ENCODE measurements at places on chromosomes 1 and 21.

GRCh38 chr1:27872802-27873551, 633 bp downstream of the THEMIS2 start:
- no peak for DNase-seq

DNA sequence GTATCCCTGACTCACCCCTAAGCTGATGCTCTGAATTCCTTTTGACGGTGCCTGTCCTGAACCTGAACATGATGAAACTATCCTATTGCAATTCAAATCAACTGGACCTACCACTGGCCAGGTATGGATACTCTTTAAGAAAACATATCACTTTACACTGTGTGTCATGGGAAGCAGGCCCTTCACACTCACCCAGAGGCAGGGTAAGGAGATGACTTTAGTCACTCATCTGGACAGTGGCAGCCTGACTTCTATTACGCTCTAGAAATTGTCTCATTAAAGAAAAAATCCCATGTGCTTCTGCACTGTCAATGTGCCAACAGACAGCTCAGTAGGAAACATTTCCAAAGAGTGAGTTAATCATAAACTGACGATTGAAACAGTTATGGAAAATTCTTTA, 94.3 kb downstream of the VAV3 start:
- no peak for DNase-seq

GRCh38 chr21:36835383-36835795, 131.1 kb downstream of the HLCS start:
- no peak for DNase-seq

DNA sequence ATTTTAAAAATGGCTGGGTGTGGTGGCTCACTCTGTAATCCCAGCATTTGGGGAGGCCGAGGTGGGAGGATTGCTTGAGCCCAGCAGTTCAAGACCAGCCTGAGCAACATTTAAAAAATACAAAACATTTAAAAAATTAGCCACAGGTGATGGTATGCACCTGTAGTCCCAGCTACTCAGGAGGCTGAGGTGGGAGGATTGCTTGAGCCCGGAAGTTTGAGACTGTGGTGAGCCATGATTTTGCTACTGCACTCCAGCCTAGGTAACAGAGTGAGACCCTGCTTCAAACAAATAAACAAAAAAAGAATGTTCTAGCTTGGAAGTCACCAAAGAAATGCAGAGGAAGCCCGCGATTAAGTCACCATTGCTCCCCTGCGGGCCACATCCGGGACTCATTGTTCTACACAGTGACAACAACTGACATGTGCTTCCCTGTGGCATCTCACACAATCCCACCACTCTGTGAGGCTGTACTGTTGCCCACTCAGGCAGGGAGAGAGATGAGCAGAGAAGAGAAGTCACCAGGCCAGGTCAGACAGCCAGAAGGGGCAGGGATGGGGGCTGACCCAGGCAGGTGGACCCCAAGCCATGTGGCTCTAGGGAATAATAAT, 18.4 kb upstream of the SPATC1L start:
- DNase-seq: no peak

DNA sequence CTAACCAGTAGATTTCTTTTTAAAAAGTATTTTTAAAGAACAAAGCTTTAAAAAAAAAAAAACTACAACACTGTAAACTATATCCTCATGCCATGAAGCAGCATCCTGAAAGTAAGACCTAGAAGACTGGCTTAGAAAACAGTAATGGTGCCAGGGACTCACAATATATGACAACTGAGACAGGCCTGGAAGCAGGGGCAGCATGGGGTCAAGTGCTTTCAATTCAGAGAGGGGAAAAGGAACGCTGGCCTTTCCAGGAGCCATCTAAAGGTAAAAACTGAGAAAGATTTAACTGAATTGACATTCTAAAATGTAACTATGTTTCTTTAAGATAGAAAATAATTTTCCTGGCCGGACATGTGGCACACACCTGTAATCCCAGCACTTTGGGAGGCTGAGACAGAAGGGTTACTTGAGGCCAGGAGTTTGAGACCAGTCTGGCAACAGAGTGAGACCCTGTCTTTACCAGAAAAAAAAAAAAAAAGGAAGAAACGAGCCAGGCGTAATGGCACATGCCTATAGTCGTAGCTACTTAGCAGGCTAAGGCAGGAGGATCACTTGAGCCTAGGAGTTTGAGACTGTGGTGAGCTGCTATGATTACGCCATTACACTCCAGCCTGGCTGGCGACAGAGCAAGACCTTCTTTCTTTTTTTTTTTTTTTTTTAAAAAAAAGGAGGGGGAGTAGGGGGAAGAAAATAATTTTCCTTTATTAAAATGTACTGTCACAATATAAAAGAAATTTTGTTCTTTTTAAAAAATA, 54.1 kb downstream of the SLC35D1 start:
- no peak for DNase-seq

GRCh38 chr1:81068726-81069125, 732.0 kb upstream of the ADGRL2 start:
- no peak for DNase-seq

- peak; percentile 8 for DNase-seq
These were observed 44.1 kb upstream of the ARHGEF16 start for GRCh38 chr1:3410142-3410925.

DNA sequence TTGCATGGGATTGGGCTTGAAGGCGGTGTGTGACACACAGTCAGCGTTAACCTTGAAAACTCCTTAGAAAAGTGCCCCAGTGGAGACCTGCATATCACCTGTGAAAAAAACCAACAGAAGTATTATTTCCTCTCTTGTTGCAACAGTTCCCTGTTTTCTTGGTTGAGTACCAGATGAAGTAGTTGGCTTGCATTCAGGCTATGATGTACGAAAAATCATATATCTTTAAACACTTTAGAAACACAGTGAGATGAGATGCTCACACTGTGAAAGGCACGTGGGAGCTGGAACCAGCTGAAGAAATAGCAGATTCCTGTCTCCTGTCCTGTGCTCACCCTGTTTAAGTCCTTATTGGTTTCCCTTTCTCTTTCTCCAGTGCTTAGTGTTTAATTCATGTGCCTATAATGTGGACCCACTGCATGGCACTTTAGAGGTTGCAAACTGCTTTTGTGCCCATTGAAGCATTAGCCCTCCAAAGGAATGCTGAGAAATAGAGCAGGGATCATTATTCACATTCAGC, 2.8 kb downstream of the CAMK1G start:
- no peak for DNase-seq

DNA sequence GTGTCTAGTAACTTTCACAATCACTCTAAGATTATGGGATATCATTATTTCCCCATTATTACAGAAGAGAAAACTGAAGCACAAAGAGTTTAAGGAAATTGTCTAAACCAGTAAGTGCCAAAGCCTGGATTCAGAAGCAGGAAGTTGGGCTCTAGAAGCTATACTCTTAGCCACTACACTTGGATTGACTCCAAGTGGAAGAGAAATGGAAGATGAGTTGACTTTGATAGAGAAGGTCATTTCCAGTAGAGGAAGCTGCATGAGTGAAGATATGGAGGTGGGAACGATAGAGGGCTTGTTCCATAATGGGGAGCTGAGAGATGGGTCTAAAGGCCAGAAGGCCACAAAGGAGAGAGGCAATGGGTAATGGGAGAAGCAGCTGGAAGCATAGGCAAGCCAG, 11.7 kb upstream of the TDRD10 start:
- no peak for DNase-seq

- DNase-seq: no peak
These were observed 2.9 kb downstream of the MRAP start for GRCh38 chr21:32301596-32301995.

Data from HS-5 (cell line).